ENCODE measurements at places on chromosomes 4 and X. TPM values are rescaled to one million over a fixed set of nuclear protein-coding genes. Genes with fewer than 3 reads are reported as not detected.

Gene NDUFB11
- 46.9 TPM for total RNA-seq

Gene RXFP1
- total RNA-seq = 1.2 TPM

Gene RADX
- total RNA-seq = 1.2 TPM

Gene NEIL3
- total RNA-seq = 0.87 TPM

Gene AFAP1
- total RNA-seq = 0.95 TPM

Gene SUPT20HL2
- not detected for total RNA-seq

Gene CXorf49
- not detected for total RNA-seq

Gene STS
- total RNA-seq = 10.6 TPM

Gene MAOA
- 180 TPM for total RNA-seq

Gene VEGFC
- total RNA-seq = 2.1 TPM

Gene LNX1
- 6.0 TPM for total RNA-seq

Gene TENM3
- total RNA-seq = 1.4 TPM

Gene GSTCD
- total RNA-seq = 11.0 TPM

Gene VAMP7
- total RNA-seq = 27.7 TPM

Gene NUDT10
- total RNA-seq = 0.92 TPM

Gene NWD2
- 0.05 TPM for total RNA-seq

Gene TKTL2
- total RNA-seq = not detected

Gene RNF212
- 0.59 TPM for total RNA-seq

Gene SPON2
- total RNA-seq = 138 TPM

Gene CXCL5
- total RNA-seq = not detected

Gene KLHL13
- 1.2 TPM for total RNA-seq

Gene EMD
- total RNA-seq = 19.8 TPM

Gene ZNF827
- 0.75 TPM for total RNA-seq

Gene EFHC2
- total RNA-seq = not detected

Gene SSX2B
- total RNA-seq = not detected

Gene WDFY3
- total RNA-seq = 35.9 TPM

Gene POU4F2
- not detected for total RNA-seq

Gene RGN
- 109 TPM for total RNA-seq

Gene TADA2B
- 13.6 TPM for total RNA-seq

Gene NLGN3
- not detected for total RNA-seq

Gene TLR1
- 9.3 TPM for total RNA-seq

Gene ANKRD37
- 3.9 TPM for total RNA-seq

Gene NPY5R
- 0.29 TPM for total RNA-seq

Gene DNAAF6
- total RNA-seq = not detected

Gene SLC34A2
- 0.98 TPM for total RNA-seq

Gene CRLF2
- not detected for total RNA-seq

Gene HTN1
- total RNA-seq = not detected

Gene PRPS1
- total RNA-seq = 26.8 TPM

Gene APELA
- not detected for total RNA-seq

Gene NAT8L
- not detected for total RNA-seq

Gene MGAT4D
- not detected for total RNA-seq

Gene ODAPH
- not detected for total RNA-seq

Gene TCEAL7
- 0.34 TPM for total RNA-seq

Gene VCX3B
- total RNA-seq = not detected

Gene RNF175
- total RNA-seq = 0.20 TPM
